G401 (cell line): ENCODE measurements at places on chromosomes 5 and 9. TPM values are rescaled to one million over a fixed set of nuclear protein-coding genes. Genes with fewer than 3 reads are reported as not detected.

The WDR31 gene
- 1.9 and 3.3 TPM in 2 replicates for total RNA-seq

The TRUB2 gene
- 28.2 and 31.8 TPM in 2 replicates for total RNA-seq

The OR1J4 gene
- not detected in 2 replicates for total RNA-seq

The GRIN1 gene
- not detected in 2 replicates for total RNA-seq

The SAXO1 gene
- not detected in 2 replicates for total RNA-seq

The ARL14EPL gene
- total RNA-seq, result not detected in 2 replicates

The DIPK1B gene
- 65.0 and 69.9 TPM in 2 replicates for total RNA-seq

The GARIN3 gene
- not detected in 2 replicates for total RNA-seq

The BHMT gene
- total RNA-seq, result not detected in 2 replicates

The RNF183 gene
- total RNA-seq, result not detected in 2 replicates

The PAEP gene
- not detected in 2 replicates for total RNA-seq

The SEMA5A gene
- total RNA-seq, result 0.55 and 0.95 TPM in 2 replicates

The C5 gene
- total RNA-seq, result 15.6 and 20.7 TPM in 2 replicates

The PCA3 gene
- total RNA-seq, result not detected in 2 replicates

The DRD1 gene
- total RNA-seq, result not detected in 2 replicates

The C6 gene
- not detected in 2 replicates for total RNA-seq

The KYAT1 gene
- 10.5 and 14.8 TPM in 2 replicates for total RNA-seq

The LCNL1 gene
- total RNA-seq, result not detected in 2 replicates

The PKD2L2 gene
- total RNA-seq, result not detected in 2 replicates

The PRDM9 gene
- total RNA-seq, result not detected in 2 replicates
